SIG-M5 (cell line): ENCODE measurements at places on chromosomes 12 and 14.

- no peak for DNase-seq
These were observed 75.4 kb upstream of the CCND2 start for GRCh38 chr12:4197922-4198763.

DNA sequence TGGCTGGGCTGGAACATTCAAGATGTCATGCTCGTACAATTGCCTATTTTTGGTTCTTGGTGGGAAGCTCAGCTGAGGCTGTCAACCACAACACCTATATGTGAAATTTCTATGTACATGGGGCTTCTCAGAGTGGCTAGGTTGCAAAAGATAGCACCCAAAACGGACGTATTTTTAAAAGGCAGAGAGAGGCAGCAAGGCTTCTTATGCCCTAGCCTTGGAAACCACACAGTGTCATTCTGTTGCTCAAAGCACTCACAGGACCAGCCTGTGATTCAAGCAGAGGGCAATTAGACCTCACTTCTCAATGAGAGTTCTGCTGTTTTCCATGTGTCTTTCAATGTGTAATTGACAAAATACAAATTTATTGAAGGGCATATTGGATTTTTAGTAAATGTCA is 134.0 kb downstream of the GXYLT1 start:
- no peak for DNase-seq

- DNase-seq, result no peak
These were observed 109.1 kb upstream of the MAX start for GRCh38 chr14:65211341-65211987.

- no peak for DNase-seq
These were observed 11.7 kb downstream of the FAM181A start for GRCh38 chr14:93938751-93939303.

DNA sequence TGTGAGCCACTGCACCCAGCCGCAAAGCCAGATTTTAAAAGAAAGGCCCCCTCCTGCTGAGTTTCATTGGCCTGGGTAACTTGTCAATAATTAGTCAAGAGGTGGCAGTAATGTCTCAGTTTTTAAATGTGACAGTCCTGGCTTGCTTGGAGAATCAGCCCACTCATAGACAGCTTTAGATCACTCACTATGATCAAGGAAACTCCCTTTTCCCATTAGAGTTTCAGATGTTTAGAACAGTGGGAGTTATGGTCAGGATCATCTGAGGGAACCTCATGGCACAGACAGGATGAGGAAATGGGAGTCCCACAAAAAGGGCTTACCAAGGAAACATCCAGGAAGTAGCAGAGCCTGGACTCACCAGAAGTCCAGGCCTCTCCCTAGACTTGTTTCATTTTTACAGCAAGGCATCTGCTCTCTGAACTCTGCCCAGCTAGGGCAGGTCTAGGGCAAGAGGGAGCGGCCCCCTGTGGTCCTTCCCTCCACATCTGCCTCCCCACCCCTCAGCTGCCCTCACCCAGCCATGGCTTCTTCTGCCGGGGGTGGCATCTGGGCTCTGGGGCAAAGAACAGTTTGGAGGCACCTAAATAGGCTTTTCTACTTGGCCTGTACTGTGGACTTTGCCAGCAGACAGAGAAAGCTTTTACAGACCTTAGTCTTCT is 11.2 kb downstream of the BCL2L14 start:
- no peak for DNase-seq

GRCh38 chr12:23895792-23896218 is 53.7 kb downstream of the SOX5 start:
- no peak for DNase-seq

DNA sequence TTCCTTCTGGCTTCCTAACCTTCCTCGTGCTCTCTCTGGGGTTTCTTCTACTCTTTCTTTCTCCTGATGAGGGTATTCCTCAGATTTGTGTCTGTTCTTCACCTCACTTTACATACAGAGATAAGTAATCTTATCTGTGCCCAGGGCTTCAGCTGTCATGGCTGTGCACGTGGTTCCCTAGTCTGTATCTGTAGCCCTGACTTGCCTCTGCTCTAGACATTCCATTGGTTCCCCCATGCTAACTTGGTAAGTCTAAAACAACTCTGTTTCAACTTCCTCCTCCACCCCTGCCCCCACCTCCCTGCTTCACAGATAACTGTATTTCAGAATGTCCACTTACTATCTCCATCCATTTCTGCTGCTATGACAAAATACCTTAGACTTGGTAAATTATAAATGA is 10.8 kb downstream of the DIP2B start:
- DNase-seq, result no peak

- no peak for DNase-seq
These were observed 28.5 kb downstream of the PRPF40B start for GRCh38 chr12:49651855-49652254.

DNA sequence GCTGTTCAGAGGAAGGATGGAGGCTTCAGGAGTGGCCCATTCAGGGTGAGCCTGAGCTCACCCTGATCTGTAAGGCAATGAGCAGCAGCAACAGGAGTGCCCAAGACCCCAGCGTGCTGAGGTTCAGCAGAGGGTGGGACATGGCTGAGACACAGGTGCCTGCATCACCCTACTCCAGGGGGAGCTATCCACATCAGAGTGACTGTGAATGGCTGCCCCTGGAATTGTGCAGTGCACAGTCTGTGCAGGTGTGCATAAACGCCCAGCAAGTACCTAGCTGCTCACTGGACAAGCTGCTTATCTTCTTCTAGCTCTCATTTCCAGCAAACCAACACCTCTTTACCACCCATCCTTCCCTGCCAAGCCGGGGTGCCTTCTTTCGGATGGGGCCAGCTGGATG is 140.6 kb upstream of the PRMT8 start:
- no peak for DNase-seq

- no peak for DNase-seq
These were observed 8.3 kb upstream of the LRRC10 start for GRCh38 chr12:69619050-69619449.

- DNase-seq, result peak; percentile 20
These were observed 7.5 kb downstream of the KLRG1 start for GRCh38 chr12:8996682-8997405.

- no peak for DNase-seq
These were observed 15.8 kb downstream of the DTD2 start for GRCh38 chr14:31441273-31442111.

GRCh38 chr14:54565785-54566409 is 1.0 kb upstream of the SAMD4A start:
- no peak for DNase-seq

DNA sequence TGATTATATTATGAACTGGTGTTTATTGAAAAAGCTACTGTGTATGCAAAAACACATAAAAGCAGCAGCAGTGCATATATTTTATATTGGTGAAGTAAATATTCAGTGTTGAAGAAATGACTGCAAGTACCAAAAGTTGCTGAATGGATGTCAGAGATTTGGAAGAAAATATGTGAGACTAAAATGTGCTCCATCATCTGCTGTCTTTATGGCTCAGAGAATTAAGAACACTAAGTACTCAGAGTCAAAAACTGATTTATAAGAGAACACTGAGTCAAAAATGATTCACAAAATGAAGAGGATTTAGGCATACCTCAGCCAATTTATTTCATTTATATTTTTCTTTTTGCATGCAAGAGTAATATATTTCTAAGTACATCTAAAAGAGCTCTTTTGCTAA is 86.3 kb upstream of the PDZRN4 start:
- no peak for DNase-seq

DNA sequence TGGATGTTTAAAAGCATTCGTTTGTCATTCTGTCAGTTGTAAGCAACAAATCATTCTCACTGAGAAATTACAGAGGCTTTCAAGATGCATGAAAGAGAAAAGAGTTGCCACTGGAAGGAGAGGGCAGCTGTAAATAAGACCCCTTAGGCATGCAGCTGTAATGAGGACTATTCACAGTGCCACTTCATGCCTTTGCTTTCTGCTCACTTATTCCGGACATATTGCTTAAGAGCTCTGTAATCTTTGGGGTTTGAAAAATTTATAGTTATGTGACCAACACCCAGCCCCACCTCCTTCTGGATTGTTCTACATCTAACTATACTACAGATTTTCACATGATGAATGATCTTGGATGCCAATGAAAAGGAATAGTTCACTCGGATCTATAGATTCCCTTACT is 194.8 kb upstream of the DCN start:
- DNase-seq, result no peak

GRCh38 chr12:113591480-113591974 is 119.9 kb upstream of the LHX5 start:
- no peak for DNase-seq
